ENCODE measurements at places on chromosomes 5 and 9.

- DNase-seq: peak; percentile 39
Measured at GRCh38 chr5:127400946-127401670, 110.5 kb downstream of the MEGF10 start.

DNA sequence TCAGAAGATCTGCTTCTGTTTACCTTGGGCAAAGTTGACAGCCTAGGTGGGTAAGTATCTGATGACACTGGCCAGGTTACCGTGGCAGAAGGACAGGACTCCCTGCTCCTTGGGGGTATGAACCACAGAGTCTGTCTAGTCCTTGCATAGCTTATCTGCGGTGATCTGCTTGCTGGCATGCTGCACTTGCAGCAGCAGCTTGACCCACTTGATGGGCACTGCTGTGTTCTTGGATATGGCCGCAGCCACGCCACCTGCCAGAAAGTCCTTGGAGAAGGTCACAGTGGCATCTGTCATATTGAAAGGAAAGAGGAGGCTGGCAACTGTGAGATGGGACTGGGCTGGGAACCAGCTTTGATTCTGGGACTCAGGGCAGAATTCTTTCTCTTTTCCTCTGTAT is 35.9 kb upstream of the POC5 start:
- peak; percentile 46 for DNase-seq

DNA sequence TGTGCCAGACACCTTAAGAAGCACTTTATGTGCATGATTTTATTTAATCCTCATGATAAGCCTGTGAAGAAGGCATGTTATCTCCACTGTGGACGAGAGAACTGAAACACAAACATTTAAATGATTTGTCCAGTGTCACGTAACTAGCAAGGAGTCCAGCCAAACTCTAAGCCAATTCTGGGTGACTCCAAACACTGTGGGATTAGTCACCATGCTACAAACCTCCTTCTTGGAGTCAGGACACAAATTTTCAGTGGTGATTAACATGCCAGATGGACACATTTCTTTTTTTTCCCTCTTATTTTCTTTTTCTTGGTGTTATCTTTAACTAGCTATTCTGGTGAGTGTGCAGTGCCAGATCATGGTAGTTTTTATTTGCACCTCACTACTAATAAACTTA is 316.8 kb downstream of the NDUFS4 start:
- DNase-seq: no peak

- DNase-seq: no peak
Measured at GRCh38 chr9:228929-229695, 14.4 kb downstream of the DOCK8 start.

DNA sequence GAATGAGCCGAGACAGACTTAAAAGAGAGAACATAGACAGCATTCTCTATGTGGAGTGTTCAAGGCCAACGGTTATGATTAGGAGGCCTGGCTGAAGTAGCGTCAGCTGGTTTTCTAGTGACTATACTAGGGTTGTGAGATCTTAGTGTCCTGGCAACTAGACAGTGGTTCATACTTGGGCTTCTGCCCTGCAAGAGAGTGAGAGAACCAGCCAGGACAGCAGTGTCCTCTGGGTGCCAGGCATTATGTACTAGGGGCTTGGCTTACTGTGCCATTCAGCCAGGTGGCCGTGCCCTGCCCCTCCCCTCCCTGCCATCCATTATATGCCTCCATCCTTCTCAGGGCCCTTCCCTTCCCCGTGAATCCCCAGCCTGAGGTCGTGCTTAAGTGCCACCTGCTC is 56.8 kb downstream of the TRIO start:
- DNase-seq: no peak

GRCh38 chr5:80926979-80927656 is 33.0 kb upstream of the RASGRF2 start:
- DNase-seq: no peak

DNA sequence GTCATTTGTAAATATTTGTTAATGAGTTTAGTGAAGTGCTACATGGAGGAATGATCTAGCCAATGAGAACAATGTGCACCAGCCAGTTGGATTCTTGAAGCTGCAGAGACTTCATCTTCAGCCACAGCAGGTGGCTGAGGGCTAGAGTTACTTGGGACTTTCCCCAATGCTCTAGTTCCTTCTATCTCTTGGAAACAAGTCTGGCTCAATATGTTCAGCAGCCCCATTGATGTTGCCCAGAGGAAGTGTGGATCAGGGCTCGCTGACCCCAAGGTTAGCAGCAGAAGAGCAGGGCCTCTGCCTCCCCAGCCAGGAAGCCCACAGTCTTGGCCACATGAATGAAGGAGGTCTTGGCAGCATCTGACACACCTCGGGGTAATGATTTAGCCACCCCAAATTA is 117.5 kb downstream of the SLC1A3 start:
- DNase-seq: no peak

DNA sequence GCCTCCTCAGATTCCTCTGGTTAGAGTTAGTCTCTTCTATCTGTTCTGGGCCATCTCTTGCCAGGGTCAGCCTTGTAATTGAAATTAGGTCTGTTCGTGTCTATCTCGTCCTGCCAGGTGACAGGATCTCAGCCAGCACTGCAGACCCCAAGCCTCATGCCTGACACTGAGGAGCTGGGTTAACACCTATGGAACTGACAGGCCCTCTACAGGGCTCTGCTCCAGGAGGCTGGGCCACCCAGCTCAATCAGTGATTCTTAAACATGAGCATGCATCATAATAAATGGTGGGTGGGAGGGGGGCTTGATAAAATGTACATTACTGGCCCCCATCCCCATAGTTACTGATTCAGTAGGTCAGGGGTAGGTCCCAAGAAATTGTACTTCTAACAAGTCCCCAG is 103.4 kb downstream of the PSD2 start:
- no peak for DNase-seq

GRCh38 chr9:18447131-18447530 is 26.8 kb upstream of the ADAMTSL1 start:
- DNase-seq: no peak

- DNase-seq: no peak
Measured at GRCh38 chr5:127963931-127964330, 119.6 kb upstream of the SLC12A2 start.

DNA sequence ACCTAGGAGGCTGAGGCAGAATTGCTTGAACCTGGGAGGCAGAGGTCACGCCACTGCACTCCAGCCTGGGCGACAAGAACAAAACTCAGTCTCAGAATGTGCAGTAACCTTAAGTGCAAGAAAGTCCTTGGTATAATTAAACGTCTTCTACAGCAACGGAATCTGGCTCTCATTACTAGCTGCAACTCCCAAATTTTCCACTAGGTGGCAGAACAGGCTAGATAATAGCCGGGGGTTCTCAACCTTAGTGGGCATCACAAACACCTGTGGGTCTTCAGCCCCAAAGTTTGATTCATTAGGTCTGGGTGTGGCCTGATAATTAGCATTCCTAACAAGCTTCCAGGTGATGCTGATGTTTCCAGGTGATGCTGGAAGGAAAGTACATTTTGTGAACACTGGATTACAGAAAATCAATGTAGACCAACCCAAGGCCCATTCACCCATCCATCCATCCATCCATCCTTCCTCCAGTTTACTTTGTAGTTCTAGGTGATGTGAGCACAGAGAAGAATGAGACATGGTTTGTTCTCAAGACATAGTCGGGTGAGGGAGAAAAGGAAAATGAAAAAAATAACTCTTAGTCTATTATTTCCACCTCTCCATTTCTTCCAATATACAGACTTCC is 37.3 kb downstream of the FBXW2 start:
- DNase-seq: peak; percentile 61

DNA sequence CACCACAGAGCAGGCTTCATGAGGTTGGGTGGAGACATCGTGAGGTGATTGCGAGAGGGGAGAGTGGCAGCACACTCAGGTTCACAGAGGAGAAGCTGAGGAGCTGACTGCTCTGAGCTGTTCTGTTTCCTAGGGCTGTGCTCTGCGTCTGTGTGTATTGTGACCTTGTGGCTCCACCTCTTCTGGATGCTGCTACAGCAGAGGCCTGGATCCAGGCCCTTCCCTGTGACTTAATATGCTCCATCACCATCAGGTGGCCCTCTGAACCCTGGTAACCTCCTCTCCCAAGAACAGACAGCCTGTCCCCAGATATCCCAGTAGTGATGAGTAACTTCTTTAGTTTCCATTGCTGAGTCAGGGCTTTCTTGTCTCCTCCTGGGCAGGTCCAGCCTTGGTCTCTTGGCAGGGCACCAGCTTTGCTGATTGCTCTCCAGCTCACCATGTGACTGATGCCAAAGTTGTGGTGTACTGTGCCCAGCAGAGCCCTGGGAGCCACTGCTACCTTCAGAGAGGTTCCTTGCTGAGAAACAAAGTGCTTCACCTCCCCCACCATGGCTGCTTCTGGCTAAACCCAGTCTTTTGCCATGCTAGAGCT is 212.8 kb upstream of the CHD1 start:
- DNase-seq: no peak

- no peak for DNase-seq
Measured at GRCh38 chr5:58114324-58114723, 345.6 kb downstream of the PLK2 start.

GRCh38 chr5:88660264-88660946 is 222.6 kb downstream of the MEF2C start:
- DNase-seq: no peak

DNA sequence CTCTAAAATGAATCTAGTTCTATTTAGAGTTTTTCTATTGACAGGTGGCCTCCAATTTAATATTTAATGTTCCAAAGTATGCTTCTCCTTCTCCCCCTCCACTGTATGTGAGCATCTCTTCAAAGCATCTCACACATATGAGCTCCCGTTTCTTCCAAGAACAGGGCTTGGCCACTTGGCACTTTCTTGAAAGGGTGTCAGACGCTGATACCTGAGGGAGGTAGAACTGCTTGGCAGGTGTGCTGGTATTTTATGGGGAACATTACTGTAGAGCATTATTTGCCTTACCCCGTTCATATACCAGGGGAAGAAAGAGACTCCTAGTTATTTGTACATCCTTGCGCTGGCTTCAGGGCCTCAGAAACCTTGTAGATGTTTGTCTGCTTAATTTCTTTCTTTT is 1.9 kb downstream of the RCL1 start:
- no peak for DNase-seq

DNA sequence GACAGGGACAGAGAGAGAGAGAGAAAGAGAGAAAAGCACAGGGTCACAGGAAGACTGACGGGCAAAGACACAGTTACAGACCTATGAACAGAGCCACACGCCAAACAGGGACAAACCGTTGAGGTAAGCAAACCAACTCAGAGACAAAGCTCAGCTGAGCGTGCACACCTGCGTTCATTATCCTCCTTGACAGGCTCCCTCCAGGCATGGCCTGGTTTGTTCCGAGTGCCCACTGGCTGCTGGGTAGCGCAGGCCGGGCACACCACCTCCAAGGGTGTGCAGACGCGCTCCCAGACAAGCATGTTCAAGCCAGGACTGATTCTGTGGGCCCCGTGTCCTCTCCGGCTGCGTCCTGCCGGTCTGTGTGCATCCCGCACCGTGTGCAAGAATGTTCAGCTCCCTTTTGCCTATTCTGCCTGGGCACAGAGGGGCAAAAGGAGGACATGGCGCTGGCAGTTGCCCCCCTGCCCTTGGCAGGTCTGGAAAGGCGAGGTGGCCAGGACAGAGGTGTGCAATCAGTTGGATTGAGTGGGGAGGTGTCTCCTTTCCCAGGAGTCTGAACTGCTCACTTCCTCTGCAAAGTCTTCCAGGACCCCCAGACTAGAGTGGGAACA is 467 bp upstream of the SMIM32 start:
- DNase-seq: no peak

- no peak for DNase-seq
Measured at GRCh38 chr9:26566141-26566540, 326.5 kb downstream of the CAAP1 start.

DNA sequence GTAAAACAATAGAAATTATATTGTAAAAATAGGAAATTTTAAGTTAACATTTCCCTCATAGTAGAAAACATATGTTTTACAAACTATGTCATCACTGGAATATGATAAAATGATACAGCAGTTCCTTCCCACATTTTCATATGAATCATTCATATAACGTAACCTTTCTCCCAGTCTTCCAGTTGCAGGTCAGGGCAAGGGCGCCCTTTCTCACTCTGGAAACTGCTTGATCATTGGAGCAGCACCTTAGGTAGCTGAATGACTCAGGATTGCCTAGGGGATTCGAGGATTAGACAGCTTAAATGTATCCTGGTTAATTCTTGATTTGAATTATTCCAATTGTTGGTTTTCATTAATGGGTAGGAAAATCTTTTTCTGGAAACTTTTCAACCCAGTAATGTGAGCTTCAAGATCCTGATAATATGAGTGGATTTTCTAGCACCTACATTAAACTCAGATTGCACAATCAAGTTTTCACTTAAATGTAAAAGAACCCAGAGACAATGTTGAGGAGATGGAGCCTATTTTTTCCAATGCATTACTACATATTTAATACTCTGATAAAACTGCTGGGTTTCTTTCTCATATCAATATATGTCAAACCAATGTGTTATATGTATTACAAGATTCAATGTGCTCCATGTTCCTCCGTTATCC is 32.6 kb upstream of the ANXA1 start:
- DNase-seq: no peak

DNA sequence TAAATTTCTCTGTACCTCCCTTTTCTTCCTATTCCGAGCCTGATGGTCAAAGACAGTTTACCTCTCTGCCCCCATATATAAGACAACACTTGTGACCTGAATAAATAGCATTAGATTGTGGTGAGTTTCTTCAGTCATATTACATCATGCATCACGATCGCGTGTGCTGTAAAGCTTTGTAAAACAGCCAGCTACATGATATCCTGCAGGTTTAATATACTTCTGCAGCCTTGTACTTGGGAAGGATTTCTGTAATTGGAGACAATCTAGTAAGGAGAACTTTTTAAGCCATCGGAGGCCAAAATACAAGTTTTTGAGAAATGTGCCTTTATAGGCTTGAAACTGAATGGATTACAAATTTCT is 711.8 kb upstream of the WWC1 start:
- no peak for DNase-seq

- no peak for DNase-seq
Measured at GRCh38 chr5:59062986-59063683, 480.3 kb downstream of the RAB3C start.

GRCh38 chr9:28956116-28956880 is 1383.0 kb upstream of the C9orf72 start:
- DNase-seq: no peak

DNA sequence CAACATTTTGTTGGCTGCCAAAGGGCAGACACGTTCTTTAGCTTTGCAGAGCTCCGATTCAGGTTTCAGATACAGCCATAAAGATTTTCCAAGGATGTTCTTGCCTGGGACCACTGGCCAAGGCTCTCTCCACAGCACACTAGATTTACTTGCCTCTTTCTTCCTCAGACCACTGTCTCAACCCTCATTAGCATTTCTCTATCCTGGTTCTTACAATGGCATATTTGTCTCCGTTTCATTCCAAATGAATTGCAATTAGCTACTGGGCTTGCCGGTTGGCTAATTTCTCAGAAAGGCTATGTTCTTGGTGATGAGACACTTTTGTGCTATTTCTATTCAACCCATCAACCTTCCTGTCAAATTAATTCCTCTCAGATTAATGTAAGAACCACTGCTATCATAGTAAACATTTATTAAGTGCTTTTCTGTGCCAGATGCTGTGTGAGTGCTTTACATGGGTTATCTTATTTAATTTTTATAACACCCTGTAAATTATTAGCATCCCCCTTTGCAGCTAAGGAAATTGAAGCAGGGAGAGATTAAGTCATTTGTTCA is 118.4 kb upstream of the NR3C1 start:
- DNase-seq: no peak

GRCh38 chr5:41763081-41763480 is 107.1 kb downstream of the OXCT1 start:
- no peak for DNase-seq

Measured in cerebellum (tissue), 4 donors.